ENCODE measurements at places on chromosomes 3 and 15.

DNA sequence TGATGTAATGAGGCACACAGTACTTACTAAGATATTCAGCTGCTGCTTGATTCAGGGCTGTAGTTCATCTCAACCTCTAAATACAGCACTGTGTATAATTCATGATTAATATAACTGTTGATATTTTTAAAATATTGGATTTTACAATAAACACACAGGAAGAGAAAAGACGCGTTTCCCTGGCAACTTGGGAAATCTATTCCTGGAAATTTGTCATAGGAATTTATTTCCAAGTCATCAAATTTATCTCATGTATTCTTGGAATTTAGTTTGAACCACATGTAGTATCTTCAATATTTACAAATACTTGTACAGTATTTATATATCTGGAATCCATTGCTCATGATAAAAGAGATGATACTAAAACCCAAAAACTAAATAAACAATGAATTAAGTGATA lies 30.6 kb downstream of the EPHA3 start:
- no peak for DNase-seq

DNA sequence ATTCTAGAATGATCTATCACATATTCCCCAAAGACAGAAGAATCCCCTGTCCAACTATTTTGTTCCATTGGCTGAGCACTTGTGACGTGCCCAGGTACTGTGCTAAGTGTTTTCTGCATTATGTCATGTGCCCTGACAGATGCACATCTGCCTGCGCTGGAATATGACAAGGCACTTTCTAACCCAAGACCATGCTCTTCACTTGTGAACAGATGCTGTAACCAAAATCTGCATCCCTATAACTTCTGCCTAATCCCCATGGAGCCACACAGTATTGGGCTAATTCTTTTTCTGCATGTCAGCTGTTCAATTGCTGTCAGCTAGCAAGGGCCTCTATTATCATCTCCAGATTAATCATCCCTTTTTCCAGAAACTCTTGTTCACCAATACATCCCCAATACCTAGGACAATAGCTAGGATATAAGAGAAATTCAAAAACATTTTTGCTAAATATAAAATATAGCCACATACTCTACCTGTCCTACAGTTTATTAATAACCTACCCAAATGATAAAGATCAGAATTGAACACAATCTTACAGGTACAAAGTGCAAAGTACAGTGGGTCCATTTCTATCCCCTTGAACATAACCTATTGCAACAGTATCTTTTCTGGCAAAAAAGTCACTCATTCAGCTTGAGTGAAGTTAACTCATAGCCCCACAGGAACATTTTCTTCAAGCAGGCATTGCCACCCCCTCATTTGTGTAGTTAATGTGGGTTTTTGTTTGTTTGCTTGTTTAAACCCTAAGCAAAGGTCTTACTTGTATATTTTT lies 109.4 kb upstream of the LRRN1 start:
- DNase-seq: no peak

- DNase-seq: no peak
Observed at GRCh38 chr3:50650018-50650417, 24.7 kb upstream of the DOCK3 start.

DNA sequence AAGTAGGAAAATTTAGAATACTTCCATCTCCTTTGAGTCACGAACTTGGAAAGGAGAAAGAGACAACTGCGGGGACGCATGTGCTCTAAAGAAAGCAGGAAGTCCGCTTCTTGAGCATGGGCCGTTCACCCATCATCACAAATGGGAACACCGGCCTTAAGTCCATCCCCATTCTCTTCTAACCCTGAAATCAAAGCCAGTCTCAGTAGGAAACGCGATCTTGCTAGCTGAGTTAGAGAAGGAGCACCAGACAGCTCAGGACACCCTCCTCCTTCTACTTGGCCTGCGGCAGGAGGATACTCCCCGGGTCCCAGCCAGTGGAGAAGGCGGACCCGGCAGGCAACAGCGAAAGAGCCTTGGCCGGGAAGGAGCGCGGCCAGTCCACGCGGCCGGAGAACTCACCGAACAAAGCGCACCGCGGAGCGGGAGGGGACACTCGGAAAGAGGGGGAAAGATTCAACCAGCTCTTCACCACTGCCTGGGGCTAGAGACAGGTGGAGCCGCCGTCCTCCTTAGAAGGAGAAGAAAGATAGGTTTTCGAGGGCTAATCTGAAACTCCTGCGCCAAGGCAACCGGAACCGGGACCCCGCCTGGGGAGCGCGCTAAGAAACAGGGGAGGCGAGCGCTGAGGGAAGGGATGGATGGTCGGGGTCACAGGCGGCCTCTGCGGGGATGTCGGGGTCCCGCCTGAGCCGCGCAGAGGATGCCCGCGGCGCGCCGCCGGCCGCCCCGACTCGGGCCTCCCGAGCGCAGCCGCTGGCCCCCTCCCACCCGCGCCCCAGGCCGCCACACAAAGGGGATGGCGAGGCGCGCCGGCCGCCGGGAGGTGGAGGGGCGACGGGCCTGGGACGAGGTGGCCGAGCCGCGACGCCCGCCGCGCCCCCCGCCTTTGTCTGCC lies 818 bp downstream of the SLC4A7 start:
- DNase-seq: peak; percentile 72

GRCh38 chr3:143363276-143363675 lies 243.7 kb downstream of the CHST2 start:
- no peak for DNase-seq

- no peak for DNase-seq
Observed at GRCh38 chr3:185549122-185549521, 3.3 kb downstream of the LIPH start.
